ENCODE measurements at places on chromosomes 3 and 15.
A peak's percentile ranks its signal among the peaks of the same experiment; 100 is the strongest.

- peak; percentile 42 for DNase-seq
Measured at GRCh38 chr3:120350401-120350941, 1.3 kb upstream of the LRRC58 start.

- peak; percentile 79 for DNase-seq
Measured at GRCh38 chr3:25594007-25594502, 70.7 kb downstream of the TOP2B start.

DNA sequence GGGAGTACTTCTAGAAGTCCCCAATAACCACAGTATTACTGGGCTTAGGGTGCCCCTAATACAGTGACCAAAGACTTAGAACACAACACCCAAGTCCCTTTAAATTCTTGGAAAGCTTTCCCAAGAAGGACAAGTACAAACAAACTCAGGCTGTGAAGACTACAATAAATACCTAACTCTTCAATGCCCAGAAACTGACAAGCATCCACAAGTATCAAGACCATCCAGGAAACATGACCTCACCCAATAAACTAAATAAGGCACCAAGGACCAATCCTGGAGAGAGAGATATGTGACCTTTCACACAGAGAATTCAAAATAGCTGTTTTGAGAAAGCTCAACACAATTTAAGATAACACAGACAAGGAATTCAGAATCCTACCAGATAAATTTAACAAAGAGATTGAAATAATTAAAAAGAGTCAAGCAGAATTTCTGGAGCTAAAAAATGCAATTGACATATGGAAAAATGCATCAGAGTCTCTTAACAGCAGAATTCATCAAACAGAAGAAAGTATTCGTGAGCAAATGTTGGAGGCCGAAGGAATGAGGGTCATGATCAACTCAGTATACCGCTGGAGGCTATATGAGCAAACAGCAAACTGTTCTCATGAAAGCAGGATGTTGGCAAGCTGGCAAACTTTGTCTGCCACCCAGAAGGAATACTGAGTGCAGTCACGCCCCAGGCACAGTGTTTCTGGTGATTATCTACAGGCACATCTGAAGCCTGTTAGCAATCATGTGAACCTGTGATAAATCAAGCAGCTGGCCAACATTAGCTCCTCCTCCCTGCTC lies 87.0 kb upstream of the NECTIN3 start:
- DNase-seq, result no peak

- DNase-seq, result no peak
Measured at GRCh38 chr3:38083871-38084333, 44.9 kb downstream of the DLEC1 start.

DNA sequence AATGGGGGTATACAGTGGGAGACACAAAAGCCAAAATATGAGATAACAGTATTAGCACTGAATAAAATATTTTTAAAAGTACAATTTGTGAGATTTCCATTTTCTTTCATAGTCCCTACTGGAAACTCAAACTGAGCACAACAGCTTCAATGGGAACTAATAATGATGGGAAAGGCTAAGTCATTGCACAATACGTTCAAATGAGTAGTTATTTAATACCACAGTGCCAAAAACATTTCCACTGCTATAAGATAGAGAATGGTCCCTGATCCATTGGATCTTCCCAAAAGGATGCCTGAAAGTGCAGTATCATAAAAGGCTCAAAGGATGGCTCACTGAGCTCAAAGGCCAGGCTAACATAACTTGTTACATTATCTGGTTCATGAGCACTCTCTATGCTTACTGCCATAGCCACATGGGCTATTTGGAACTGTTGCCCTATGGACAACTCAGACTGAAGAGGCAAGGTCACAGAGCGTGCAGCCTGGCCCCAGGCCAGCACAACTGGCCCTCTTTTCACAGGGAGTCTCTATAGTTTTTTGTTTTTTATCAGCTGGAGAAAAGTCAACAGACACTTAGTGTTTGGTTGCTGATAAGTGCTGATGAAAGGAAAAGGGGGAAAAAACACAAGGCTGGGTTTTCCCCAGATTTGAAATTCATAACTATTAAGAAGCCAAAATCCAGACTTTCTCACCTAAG lies 54.1 kb upstream of the PPIB start:
- DNase-seq, result no peak

DNA sequence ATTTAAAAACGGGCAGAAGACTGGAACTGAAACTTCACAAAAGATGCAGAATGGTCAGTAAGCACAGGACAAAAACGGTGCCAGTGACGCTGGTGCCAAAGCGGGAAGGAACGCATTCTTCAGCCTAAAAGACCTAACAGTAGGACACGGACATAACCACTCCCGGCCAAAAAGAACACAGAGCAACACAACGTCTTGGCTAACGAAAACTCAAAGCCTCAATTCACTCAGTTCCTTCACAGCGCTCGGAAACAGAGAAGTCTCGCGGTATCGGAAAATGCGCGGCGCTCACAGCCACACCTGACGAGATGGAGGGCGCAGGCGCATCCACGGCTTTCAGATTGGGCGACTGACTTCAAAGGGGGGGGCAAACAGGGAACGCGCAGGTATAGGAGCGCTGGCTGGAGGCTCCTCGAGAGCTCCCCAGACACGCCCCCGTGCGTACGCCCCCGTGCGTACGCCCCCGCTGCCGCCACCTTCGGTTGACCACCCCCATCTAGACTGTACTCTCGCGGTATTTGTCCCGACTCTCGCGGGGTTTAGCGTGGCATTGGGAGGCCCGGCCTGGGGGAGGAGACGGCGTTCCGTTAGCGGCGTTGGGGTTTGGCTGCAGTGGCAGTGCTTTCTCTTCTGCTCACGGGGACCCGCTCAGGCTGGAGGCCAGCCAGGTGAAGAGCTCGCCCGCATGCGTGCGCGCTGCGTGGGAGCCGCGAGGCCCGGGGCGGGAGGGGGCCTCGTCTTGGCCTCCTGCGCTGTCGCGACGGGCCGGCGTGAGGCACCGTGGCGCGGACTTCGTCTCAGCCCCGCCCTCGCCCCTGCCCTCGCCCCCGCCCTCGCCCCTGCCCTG lies at the start of gene NKTR:
Gene NKTR (plus strand): TSS at position 576 of the 847 bp plus-strand sequence. CDS start 321 bp downstream, outside the sequence.
- DNase-seq, result peak; percentile 99

DNA sequence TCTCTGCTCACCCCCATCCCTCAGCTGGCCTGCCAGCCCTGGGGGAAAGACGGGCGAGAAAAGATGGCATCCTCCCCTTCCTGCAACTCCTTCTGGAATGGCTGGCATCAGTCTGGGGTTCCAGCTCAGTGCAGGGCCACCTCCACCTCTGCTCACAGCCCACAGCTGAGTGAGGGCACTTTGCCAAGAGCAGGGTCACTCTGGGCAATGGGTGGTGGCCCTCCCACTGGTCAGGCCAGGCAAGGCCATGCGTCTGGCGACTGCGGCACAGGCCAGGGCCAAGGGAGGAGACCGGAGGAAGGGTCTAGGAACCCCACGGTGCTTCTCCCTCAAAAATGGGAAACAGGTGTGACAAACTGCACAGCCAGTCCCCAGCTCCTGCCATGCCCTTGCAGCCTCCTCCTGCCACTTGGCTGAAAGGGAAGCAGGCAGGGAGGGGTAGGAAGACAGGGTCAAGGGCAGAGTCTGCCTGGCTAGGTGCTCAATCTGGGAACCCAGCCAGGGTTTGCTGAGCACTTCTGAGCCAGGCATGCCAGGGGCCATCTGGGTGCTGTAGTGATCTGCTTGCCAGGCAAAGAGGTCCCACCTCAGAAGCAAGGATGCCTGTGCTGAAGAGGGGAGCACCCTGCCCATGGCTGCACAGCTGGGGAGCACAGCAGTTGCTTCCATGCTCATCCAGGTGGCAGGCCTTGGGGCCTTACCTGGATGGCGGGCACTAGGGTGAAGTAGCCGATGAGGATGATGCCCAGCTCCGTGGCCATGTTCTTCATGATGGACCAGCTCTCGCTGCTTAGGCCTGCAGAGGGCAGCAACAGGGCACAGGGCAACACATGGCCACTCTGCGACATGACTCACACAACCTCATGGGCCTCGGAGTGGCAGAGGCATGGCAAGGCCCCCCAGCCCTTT lies 41.2 kb downstream of the PTPN23 start:
- DNase-seq, result peak; percentile 48

DNA sequence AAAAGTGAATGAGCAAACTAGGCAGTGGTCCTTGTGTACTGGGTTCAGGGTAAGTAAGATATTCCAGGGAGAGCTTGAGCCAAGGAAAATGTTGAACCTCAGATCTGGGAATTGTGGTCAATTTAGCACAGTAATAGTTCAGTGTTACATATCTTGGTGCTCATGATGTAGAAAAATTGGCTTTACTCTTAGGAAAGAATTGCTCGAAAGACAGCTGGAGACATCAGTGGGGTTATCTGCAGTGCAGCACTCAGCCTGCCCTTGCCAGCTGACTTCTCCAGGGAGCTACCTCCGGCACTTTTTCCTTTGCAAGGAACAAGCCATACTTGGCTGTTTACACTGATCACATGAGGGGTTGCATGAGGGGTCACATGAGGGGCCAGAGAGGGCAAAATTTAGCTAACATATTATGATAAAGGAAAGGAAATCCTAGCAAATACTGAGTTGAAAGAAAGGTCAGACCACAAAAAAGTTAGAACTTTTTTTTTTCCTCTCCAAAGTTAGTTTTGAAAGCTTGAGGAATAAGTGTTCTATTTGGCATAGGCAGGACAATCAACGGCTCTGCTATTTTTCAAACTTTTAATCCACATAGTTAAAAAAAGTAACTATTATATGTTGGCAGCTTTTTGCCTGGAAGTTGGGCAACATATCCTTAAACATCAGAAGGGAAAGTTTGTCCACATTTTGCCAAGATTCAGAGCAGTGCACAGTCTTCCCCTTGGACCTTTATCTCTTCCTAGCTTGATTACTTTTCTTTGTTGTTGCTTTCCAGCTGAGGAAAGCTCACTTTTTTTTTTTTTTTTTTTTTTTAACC lies 92.4 kb downstream of the COL6A6 start:
- no peak for DNase-seq

DNA sequence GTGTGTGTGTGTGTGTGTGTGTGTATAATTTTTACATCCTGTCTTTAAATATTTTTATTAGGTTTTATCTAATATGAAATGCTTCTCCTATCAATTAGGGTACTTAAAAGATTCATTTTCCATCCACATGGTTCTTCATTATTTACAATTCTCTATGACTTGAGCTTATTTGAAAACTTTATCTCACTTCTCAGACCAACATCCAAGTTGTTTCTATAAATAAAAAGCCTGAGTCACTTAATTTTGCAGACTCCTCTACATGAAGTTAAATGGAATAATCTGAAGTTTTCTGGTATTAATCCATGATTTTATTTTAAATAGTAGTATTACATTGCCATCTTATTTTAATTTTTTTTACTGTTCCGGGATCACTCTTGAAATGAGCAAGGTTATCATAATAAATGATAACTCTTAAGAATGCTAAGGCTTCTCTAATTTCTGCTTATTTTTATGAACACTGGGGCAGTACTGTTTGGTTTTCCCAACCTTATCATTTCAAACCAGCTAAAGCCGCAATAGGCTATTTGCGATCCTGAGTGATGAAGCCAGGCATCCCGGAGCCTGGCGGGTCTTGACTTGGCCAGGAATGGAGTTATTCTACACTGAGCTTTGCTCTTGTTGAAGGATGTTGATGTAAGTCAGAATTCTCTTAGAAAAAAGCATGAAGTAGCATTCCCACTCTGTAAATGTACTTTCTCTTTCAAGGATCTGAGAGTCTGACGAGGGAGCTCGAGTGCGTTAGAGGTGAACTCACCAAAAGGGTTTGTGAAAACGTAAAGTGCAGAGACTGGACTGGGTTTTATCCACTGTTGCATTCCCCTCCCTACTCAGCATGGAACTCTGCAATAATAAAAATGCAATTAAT lies 220.2 kb upstream of the LRTM1 start:
- DNase-seq, result no peak

DNA sequence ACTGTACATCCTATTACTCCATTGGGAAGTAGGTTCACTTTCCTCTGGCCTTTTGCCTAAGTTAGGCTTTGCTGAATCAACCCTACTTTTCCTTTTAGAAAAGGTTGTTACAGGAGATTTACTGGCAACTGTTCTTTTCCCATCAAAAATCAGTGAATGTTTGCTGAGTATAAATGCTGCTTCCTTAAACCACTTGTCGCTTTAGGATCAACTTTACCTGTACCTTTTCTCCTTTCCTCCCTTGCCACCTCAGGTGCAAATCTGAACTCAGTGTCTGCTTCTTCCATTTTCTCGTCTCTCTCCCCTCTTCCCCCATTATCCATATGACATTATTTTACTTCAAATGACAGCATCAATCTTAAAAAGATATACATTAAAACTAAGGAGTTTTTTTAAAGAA lies 69.5 kb upstream of the GOLGA6B start:
- DNase-seq, result no peak

- DNase-seq, result no peak
Measured at GRCh38 chr3:176905331-176905730, 292.0 kb downstream of the TBL1XR1 start.

DNA sequence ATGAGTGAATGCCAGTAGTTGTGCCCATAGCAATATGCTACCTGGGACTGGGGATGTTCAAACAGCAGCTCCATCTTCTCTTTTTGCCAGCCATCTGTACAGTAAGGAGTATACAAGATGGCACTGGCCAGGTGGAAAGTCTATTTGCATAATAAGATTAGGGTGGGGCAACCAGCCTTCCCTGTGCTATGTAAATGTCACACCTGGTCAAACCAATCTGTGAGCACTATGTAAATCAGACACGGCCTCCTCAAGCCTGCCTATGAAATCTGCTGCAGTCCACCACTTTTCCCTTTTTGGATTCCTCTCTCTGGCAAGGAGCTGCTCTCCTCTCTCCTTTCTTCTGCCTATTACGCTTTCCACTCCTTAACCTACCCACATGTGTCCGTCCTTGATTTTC lies 53.0 kb downstream of the C3orf80 start:
- DNase-seq, result no peak

- no peak for DNase-seq
Measured at GRCh38 chr3:124209426-124209825, 217.5 kb upstream of the ROPN1 start.

DNA sequence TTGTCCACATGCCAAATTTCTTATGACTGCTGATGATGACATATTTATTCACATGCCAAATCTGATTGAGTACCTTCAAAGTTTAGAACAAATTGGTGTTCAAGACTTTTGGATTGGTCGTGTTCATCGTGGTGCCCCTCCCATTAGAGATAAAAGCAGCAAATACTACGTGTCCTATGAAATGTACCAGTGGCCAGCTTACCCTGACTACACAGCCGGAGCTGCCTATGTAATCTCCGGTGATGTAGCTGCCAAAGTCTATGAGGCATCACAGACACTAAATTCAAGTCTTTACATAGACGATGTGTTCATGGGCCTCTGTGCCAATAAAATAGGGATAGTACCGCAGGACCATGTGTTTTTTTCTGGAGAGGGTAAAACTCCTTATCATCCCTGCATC lies 17.3 kb downstream of the B3GNT5 start:
- no peak for DNase-seq

GRCh38 chr15:63573533-63573932 lies 23.7 kb upstream of the FBXL22 start:
- no peak for DNase-seq

GRCh38 chr3:9969632-9970019 lies 17.0 kb downstream of the EMC3 start:
- no peak for DNase-seq

All from AML-193 (cell line).